ENCODE measurements at places on chromosomes 4 and X.

- no peak for DNase-seq
Measured at GRCh38 chrX:1418901-1419544, 27.1 kb upstream of the SLC25A6 start.

DNA sequence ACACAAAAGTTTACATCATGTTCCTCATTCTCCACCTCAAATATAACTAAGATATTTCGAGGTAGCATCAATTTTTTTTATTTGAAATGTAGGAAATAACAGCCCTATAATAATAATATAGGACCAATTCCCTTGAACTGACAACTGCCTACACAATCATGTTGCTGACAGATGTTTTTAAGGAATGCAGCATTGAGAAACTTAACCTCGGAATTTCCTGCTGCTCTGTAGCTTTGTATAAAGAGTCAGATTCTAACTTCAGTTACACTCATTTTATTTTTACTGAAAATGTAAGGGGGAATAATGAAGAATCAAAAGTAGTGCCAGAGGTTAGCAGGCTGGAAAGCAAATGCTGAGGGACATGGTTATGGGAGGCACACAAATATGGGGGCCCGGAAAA is 235.8 kb downstream of the RBMX2 start:
- no peak for DNase-seq

GRCh38 chrX:53445977-53446376 is 11.8 kb upstream of the HSD17B10 start:
- peak; percentile 30 for DNase-seq

- no peak for DNase-seq
Measured at GRCh38 chr4:115287426-115287825, 174.0 kb upstream of the NDST4 start.

DNA sequence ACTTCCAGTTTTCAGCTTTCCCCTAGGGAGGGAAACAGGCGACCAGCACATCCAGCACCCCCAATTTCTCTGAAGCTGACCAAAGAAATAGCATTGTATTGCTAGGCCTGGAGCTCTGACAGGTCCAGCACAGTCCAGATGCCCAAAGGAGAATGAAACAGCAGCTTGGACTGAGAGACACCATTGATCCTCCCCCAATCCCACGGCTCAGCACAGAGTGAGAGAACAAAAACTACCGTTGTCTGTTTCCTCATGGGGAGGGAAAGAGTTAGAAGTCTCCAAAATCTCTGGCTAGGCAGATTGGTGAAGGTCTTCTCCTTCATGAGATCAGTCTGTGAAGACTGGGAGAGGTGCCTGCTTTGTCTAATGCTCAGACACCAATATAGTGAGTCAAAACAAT is 8.6 kb downstream of the TCEAL7 start:
- no peak for DNase-seq

- no peak for DNase-seq
Measured at GRCh38 chr4:150722908-150723362, 141.0 kb downstream of the MAB21L2 start.

Measured in cerebellum (tissue), 4 donors.